Activated CD8-positive, alpha-beta T cell treated with anti-CD3 and anti-CD28 coated beads for 36 hours (primary cell): ENCODE measurements at places on chromosomes 13 and 19. TPM values are rescaled to one million over a fixed set of nuclear protein-coding genes. Genes with fewer than 3 reads are reported as not detected.

The LATS2 gene
- total RNA-seq = 1.3 TPM

The LILRA1 gene
- not detected for total RNA-seq

The UBE2L5 gene
- not detected for total RNA-seq

The NUFIP1 gene
- 10.4 TPM for total RNA-seq

The SH3GL1 gene
- total RNA-seq = 59.2 TPM

The SIX5 gene
- 0.97 TPM for total RNA-seq

The MCF2L gene
- total RNA-seq = 7.6 TPM

The ACTMAP gene
- 14.2 TPM for total RNA-seq

The ZNF567 gene
- total RNA-seq = 6.4 TPM

The SHANK1 gene
- total RNA-seq = 0.25 TPM

The CGB3 gene
- total RNA-seq = not detected

The ZNF585A gene
- 9.5 TPM for total RNA-seq

The MBD3L3 gene
- total RNA-seq = not detected

The GJA3 gene
- 0.51 TPM for total RNA-seq

The ZMYM2 gene
- total RNA-seq = 79.2 TPM

The ZNF442 gene
- 1.5 TPM for total RNA-seq

The ZNF763 gene
- total RNA-seq = 0.83 TPM

The CACNA1A gene
- 0.29 TPM for total RNA-seq

The GPATCH1 gene
- total RNA-seq = 8.7 TPM
